A172 (cell line): ENCODE measurements at places on chromosomes 4 and X. TPM values are rescaled to one million over a fixed set of nuclear protein-coding genes. Genes with fewer than 3 reads are reported as not detected.

DNA sequence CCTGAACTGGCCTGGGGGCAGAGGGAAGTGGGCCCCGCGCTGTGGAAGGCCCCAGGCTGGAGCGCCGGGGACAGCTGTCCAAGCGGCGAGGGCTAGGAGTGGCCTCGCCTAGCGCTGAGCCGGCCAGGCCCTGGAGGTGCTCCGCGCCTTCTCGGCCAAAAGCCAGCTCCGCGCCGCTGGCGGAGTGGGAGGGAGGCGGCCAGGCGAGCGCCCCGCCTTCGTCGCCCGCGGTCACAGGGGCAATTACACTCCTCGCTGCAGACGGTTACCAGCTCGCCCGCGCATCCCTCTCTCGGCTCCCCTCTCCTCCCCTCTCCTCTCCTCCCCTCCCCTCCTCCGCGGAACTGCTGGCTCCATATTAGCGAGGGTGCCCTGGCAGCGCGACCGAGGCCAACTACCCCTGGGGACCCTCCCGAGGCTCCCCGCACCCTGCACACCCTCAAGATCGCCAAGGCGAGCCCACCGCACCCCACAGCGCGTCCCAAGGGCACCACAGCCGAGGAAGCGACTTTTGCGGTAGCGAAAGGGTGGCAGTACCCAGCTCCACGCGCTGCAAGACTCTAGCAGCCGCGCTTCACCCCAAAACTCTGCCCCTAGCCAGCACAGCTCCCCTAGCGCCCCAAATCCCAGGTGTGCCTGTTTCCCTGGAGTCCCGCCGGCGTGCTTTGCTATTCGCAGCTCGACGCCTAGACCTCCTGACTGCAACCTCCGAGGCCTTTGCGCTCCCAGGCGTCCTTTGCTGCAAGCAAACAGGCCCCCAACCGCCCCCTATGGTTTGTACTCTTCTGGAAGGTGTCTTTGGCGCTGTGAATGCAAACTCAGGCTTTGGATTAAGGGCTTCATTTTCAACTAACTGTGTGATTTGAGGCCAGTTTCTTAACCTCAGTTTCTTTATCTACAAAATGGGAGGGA, 91.4 kb downstream of the BCOR start:
- no peak for DNase-seq

DNA sequence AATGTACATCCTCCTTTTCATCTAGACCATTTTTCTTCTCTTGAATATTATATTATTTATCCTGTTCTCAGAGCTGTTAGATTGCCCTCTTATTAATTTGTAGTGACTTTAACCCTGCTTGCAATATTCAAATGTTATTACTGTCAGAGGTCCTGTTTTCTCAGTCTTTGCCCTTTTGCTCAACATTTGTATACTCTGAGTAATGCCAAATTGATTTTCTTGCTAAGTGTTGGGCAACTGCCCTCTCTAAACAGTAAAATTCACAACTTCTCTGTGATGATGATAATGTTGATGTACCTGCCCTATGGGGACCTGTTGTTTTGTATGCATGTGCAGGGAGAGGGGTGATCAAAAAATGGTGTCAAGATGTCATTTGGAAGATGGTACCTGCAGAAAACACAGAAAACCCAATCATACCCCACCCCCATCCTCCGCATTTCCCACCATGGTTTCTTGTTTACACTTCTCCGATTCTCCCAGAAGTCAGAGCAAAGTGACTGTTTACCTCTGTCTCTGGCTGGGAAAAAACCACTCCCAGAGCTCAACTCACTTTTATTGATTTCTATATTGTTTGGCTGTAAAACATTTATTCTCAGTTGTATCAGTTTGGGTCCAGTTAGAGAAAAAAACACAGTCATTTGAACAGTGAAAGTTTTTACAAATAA, 694.0 kb downstream of the IL1RAPL1 start:
- DNase-seq: no peak

GRCh38 chr4:152824561-152824960, 44.8 kb downstream of the ARFIP1 start:
- DNase-seq: no peak

- DNase-seq: no peak
Observed at GRCh38 chr4:8235224-8235623, 34.3 kb upstream of the HTRA3 start.

DNA sequence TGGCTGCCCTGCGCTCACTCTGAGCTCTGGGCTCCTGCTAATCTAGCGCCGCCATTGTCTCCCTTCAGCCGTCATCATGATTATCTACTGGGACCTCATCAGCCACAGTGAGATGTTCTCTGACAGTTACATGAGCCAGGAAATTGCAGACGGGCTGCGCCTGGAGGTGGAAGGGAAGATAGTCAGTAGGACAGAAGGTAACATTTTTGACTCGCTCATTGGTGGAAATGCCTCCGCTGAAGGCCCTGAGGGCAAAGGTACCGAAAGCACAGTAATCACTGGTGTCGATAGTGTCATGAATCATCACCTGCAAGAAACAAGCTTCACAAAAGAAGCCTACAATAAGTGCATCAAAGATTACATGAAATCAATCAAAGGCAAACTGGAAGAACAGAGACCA, 21.8 kb upstream of the PIN4 start:
- DNase-seq: no peak

DNA sequence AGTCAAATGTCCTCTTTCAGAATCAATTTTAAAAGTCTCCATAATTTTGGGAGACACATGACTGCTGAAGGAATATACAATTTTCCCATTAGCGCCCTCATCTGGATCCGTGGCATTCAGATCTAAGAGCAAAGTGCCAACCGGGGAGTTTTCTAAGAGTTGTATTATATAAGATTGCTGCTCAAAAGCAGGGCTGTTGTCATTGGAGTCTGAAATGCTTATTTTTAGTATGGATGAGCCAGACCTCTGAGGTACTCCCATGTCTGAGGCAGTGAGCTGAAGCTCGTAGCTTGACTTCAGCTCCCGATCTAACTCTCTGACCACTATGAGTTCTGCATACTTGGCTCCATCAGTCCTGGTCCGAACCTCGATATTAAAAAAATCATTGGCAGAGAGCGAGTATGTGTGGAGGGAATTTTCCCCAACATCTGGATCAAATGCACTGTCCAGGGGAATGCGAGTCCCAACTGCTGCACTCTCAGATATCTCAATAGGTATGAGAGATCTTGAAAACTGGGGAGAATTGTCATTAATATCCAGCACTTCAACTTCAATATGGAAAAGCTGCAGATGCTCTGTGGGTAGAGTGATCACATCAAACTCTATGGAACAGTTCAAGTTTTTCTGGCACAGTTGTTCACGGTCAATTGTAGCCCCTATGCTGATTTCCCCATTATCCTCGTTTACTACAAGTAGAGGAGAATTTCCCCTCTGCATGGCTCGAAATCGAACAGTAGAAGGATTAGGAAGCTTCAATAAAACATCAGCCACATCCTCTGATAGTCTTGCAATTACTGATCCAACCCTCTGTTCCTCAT, 917 bp downstream of the PCDH18 start:
- DNase-seq: peak; percentile 30

DNA sequence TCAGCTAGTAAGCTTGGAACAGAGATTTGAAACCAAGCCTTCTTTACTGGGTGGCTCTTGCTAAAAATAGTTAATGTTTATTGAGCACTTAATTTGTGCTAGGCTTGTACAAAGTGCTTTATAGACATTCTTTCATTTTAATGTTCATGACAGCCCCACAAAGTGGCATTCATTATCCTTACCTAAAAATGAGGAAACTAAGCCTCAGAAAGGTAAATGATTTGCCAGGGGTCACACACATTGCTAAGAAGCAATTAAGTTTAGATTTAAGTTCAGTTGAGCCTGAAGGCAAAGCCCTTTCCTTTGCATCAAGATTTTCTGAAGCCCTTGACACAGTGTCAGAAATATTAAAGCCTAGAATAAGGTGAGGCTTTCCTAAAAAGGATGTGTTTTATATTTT, 327.5 kb upstream of the FGF13 start:
- DNase-seq: no peak

DNA sequence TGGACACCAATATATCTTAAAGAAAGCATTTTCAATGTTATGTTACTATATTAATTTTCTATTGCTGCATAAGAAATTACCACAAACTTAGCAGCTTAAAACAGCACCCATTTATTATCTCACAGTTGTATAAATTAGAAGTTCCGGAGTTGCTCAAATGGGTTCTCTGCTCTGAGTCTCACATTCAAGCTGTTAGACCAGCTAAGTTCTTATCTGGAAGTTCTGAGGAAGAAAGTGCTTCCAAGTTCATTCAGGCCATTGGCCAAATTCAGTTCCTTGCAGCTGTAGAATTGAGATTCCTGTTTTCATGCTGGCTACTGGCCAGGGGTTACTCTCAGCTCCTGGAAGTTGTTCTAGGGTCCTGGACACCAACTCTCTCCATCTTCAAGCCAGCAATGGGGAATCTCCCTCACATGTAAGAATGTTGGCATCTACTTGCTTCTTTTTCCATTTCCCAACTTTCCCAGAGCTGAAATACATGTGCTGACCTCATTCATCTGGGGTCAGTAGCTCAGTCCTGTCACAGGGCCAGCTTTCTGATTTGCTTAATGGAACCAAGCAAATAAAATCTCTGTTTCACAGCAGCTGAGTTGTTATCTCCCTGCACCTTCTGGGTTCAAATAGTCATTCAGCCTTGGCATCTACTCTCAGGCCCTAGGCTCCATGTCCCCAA, 99.6 kb upstream of the INTU start:
- DNase-seq: no peak

GRCh38 chr4:155377276-155377675, 511 bp upstream of the MAP9 start:
- DNase-seq: no peak

DNA sequence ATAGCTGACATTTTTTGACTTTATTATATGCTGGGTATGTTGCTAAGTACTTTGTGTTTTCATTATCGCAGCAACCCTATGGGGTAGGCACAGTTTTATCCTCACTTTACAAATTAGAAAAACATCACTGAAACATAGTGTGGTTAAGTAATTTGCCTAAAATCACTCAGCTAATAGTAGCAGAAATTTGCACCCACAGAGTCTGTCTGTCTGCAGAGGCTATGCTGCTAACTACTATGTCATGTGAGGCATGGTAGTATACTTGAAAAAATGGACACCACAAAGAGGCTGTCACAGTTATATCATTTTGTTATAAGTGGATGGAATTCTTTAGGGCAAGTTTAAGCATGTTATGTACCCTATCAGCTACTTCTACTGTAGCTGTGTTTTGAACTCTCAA, 69.0 kb downstream of the STAG2 start:
- no peak for DNase-seq

DNA sequence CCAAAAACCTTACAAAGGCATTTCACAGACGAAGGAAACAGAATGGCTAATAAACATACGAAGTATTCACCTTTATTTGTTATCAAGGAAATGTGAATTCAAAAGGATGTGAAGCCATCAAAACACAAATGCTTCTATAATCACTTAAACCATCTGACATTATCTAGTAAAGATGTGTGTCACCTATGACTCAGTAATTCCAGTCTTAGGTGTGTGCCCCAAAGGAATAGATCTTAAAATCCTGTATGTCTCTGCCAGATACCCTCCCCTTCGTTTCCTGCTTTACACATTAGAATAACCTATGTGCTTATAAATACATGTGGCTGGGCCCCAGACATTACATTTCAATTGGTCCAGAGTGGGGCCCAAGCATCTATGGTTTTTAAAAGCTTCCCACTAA, 41.8 kb upstream of the CEP135 start:
- DNase-seq: peak; percentile 73

DNA sequence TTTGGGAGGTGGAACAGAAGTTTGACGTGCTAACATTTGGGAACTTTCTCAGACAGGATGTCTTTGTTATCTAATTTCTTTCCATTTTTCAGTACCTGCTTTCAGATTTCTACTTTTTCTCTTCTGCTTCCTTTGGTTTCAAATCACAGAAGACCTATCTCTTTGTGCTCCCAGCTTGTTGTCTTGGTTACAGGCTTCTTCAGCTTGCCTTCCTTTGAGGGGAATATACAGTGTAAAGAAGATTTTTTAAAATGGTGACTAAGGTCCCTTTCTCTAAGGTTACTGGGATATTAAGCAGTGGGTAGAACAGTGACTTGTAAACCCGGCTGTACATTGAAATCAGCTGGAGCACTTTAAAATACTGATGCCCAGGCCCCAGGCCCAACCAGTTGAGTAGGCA, 48.0 kb downstream of the TMEM164 start:
- DNase-seq: no peak

GRCh38 chr4:71206763-71207162, 132.1 kb upstream of the SLC4A4 start:
- no peak for DNase-seq

- DNase-seq: no peak
Observed at GRCh38 chr4:26812049-26812714, 48.5 kb upstream of the STIM2 start.

- no peak for DNase-seq
Observed at GRCh38 chr4:41264212-41264611, 7.5 kb downstream of the UCHL1 start.

GRCh38 chr4:27861381-27861787, 1000.7 kb downstream of the STIM2 start:
- DNase-seq: peak; percentile 63

DNA sequence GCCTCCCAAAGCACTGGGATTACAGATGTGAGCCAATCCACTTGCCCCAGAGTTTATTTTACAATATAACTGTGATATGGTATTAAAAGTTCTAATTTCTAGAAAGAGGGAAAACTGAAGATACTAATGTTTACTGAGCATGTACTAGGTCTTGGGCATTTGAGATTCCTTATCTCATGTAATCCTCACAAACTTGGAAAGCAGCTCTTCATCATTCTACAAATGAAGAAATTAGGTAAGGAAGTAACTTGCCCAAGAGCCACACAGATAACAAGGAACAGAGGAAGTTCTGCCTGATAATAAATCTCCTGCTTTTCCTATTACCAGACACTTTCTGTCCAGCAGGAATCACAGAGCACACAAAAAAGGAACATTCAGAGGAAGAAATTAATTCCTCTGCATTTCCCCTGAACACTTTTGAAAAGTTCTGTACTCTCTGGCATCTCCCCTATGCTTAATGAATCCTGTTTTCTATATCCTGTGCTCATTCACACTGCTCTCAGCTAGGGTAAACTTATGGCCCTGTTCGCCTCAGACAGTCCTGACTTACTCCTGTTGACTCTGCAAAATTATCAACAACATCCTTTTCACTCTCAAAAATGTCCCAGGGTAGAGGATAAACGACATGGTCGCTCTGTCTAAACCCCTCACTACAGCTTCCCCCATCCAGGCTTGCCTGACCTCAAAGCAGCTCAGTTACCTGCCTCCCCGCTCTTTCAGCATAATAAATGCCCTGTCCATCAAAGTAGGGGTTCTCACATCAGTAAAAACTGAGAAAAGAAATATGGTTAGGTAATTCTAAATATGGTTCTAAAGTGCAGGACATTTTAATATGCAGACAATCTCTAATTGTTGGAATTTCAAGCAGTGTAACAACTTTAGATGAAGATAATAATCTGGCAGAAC, 13.6 kb downstream of the SH3RF1 start:
- DNase-seq: no peak

Gene CAPN6
- 0.19 TPM in 1 of 2 replicates, not detected in the other for total RNA-seq

Gene GK
- 13.8 and 17.6 TPM in 2 replicates for total RNA-seq

Gene RIBC1
- total RNA-seq: 0.48 and 2.6 TPM in 2 replicates

Gene PNMA3
- total RNA-seq: not detected in 2 replicates

Gene CCDC149
- 2.7 and 2.8 TPM in 2 replicates for total RNA-seq

Gene RNF150
- 4.9 and 6.4 TPM in 2 replicates for total RNA-seq

Gene PGAM4
- not detected in 2 replicates for total RNA-seq

Gene SLITRK2
- total RNA-seq: 0.02 TPM in 1 of 2 replicates, not detected in the other

Gene SASH3
- total RNA-seq: not detected in 2 replicates

Gene TMSB15A
- total RNA-seq: 9.3 and 13.7 TPM in 2 replicates
